ENCODE measurements at places on chromosomes 5 and 9.

DNA sequence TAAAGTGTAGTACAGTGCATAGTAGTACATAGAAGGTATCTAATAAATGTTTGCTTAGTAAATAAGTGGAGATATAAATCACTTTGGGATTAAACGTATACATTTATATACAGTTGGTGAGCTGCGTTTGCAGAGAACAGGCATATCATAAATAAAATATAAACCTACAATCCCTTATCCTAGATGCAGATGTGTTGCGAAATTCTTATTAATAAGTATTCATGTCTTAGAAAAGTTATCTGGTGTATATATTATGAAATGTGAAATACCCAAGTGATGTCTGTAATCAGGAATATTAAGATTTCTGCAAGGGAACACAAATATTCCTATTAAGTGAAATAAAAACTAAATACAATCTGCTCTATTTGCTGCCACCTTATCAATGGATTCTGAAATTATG is 8.8 kb downstream of the CCNH start:
- no peak for DNase-seq

DNA sequence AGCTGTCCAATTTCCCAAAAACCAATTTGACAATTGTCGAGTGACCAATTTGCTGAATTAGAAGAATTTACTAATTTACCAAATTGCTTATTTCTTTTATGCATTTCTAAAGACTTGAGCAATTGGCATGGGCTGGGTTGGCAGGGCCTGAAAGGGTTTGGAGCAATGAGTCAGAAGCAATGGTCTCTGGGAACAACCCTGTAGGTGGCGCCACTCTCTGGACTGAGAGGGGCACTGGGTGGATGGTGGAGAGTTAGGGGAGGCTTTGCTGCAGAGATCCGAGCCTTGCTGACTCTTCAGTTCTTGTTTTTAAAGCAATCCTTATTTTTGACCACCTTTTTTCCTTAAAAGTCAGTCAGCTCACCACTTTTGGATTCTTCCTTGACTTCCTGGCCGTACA is 71.5 kb upstream of the RPS23 start:
- DNase-seq = no peak

DNA sequence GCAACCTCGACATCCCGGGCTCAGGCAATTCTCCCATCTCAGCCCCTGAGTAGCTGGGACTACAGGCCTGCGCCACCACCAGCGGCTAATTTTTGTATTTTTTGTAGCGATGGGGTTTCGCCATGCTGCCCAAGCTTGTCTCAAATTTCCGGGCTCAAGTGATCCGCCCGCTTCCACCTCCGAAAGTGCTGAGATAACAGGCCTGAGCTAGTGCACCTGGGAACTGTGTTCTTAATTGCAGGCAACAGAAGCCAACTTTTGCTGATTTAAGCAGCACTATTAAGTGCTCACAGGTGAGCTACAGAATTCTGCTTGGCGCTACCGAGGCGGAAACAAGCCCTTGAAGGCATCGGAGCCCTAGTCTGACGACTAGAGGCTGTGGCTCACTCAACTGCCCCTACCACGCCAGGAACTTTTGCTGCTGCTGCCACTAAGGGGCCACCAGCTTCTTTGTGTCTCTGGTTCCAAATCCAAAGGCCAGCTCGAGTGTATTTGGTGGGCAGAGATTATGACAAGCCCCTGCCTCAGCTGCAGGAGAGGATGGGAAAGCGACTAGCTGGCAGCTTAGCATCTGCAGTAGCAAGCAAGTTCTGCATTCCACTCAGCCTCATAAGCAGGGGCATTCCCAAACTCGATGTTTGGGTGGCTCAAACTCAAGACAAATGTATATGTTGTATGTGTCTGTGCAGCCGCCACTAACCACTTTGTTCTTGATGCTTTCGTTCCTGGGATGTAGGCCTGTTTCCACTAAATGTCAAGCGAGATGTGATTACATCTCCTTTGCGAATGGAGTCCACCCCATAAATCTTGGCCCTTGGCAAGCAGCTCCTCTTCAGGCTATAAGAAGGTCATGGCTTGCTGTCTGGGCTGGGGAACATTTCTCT is 10.6 kb upstream of the HMCN2 start:
- no peak for DNase-seq

DNA sequence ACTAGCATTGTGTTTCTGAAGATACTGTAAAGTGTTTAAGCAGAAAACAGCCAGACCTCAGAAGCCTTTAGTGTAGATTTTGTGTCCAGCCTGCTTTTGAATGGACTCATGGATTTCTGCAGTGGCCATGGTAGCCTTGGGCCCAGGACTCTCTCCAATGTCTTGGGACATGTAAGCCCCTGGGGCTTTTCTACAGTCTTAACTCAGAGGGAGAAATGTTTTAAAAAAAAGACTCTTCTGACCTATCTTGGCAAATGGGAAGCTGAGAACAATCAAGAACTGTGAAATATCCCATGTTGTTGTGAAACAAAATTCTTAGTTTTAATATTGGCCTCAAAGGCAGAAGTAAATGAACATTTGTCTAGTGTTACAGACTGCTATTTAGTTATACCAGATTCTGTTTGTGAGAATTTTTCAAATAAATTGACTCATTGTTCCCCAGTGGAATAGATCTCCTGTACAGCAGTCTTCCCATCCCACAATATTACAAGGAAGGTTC is 112.5 kb upstream of the DMAC1 start:
- DNase-seq = no peak

DNA sequence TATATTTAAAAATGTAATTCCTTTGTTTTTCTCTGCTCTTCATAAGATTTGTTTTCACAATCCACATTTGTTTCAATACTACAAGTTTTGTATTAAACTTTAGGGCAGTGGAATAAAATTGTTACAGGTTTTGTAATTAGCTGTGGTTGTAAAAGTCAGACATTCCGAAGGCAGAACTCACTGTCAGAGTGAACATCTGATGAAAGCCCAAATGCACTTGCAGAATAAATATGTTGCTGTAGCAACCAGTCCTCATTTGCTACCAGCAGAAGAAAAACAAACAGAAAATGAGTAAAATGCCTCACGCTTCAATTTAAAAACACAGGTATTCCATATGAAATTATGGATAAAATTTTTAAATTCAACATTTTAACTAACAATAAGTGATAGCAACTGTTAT is 740.1 kb upstream of the FAM174A start:
- no peak for DNase-seq

DNA sequence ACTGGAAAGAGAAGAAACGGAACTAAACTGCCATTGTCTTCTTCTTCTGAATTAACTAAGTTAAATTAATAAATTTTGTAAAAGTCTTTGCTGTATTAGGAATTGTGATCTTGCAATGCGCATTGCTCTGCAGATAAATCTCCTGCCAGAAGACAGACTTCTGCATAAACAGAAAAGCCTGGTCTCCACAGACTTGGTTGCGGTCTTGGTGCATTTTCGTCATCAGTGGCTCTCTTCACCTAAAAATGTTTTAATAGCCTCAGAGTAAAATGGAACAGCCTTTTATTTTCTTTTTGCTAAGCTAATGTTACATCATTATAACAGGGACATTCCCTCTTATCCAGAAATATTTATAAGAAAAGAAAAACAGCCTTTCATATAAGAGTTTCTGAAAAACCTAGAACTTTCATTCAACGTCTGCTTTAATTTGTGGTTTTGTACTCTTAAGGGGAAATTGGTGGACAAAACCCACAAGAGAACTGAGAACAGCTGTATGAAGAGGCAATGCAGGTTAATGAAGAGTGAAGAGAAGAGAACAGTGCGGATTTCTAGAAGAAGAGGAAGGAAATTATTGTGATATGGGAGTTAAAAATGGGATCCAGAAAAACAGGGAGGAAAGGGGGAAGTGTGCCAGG is 10.1 kb downstream of the IFNA5 start:
- DNase-seq = no peak

DNA sequence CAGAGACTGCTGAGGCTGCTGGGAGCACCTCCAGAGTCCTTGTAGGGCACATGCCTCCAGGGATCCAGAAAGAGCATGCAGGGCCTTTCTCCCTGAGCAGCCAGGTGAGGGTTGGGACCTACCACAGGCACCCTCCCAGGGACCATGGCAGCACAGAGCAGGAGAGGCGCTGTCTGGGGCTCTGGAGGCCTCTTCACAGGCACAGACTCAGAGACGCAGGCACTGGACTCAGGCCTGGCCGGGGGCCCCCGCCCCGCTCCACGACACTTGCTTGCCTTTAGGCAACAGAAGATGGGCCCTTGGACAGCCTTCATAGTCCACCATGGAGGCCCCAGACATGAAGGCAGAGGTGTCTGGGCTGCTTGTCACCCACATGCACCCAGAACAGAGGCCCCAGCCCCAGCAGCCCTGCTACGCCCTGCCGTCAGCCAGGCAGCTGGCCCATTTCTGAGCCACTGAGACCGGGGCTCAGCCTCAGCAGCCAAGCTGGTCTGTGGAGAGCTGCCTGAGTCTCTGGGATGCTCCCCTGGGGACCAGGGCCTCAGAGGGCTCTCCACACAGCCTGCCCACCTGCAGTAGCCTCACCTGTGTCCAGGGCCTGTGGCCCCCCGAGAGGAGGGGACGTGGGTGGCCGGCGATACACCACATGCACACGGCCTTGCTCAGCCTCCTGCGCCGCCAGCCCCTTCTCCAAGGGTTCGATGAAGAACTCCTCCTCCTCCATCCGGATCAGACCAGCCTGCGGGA is 72.8 kb downstream of the ADAMTS2 start:
- no peak for DNase-seq

DNA sequence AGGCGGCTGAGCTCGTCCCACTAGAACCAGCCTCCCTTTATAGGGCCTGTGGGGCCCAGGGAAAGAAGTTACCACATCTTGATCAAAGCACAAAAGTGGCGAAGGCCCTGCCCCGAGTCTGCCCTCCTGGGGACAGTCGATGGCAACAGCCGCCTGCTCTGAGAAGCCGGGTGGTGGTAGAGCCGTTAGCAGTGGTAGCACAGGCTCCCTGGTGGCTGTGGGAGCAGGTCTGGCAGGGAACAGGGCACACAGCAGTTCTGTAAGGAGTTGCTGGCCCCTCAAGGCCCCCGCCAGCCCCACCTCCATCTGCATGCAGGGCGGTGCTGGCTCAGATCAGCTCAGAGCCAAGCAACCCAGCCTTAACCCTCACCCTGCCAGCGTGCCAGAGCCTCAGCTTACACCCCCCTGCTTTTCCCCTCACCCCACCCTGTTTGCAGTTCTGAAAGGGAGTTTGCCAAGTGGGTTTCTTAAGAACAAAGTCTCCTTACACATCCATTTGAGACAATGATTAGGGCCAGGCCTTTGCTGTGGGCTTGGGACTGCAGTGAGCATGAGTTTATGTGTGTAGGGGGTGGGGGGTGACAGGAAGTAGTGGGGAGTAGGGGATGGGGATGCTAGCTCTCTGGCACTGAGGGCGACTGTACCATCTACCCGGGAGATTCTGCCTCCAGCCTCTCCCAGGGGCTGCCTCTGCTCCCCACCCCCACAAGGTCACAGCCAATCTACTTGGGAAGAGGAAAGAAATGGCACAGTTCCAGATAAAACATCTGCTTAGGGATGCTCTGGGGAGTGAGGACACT is 11.8 kb downstream of the ACSL6 start:
- no peak for DNase-seq

- no peak for DNase-seq
Measured at GRCh38 chr9:118961857-118962256, 407.4 kb downstream of the BRINP1 start.

DNA sequence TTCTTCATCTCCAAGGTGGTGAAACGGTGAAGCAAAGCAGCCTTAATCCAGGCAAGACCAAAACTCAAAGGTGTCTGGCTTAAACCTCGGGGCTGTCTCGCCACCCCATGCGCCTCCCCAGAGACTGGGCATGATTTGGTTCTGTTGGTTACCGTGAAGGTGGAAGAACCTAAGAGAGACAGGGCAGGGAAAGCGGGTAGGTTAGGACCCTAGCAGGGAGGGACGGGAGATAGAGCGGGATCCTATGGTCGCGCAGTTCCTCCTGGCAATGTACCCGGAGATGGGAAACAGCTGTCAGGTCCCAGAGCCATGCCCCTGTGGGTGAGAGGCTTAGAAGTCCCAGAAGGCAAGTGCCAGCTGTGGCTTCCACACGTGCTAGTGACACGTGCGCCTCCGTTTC is 418.3 kb upstream of the IRX1 start:
- no peak for DNase-seq

DNA sequence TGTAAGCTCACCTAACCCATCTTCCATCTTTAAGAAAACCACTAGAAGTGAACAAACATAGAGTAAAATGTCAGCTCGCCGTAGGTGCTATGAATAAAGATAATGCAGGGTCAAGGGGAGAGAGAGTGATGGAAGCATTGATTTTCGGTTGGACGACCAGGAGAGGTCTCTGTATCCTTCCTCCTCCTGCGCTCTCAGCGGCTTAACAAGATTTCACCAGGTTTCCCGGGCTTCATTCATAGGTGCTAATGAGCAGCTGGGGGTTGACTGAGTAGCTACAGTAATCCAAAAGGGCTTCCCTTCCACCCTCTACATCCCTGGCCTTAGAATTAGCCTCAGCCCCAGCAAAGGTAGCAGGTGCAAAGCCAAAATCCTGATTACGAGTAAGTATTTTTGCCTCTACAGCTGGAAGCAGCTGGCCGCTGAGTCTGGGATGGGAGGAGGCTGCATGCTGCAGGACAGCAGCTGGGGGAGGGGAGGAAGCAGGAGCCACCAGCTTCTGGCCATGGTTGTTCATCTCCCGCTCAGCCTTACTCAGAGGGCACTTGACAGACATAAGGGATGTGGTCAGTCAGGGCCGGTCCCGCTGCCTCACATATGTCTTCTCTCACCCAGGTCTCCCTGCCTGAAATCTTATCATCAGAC is 112.0 kb upstream of the IL12B start:
- no peak for DNase-seq

GRCh38 chr5:175124251-175124813 is 319.6 kb downstream of the DRD1 start:
- no peak for DNase-seq

- peak; percentile 31 for DNase-seq
Measured at GRCh38 chr9:93132287-93132927, 1.6 kb downstream of the NINJ1 start.

- peak; percentile 13 for DNase-seq
Measured at GRCh38 chr5:74296685-74297408, 343.7 kb downstream of the ENC1 start.

DNA sequence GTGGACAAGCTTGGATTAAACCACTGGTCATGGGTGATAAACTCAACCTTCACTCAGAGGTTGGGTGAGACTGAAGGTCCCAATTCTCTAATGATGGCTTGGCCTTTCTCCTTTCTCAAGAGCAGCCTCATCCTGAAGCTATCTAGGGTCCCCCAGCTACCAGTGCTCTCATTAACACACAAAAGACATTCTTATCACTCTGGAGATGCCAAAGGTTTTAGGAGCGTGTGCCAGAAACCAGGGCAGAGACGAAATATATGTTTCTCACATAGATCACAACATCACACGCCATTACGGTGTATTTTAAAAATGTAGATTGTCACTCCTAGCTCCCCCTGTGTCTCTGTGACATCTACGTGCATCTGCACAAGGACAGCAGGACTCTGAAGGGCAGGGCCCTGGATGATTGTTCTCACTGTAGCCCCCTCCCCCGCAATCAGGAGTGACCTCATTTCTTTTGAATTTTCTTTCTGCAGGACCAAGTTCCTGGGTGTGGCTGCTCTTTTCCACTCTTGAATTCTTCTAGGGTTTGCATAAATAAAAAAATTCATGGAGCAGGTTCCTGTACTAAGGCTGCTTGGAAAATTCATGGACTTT is 311.3 kb downstream of the GADD45G start:
- no peak for DNase-seq

Data from NCI-H2029 treated with DMSO at 0.1 percent for 48 hours (cell line).